ENCODE measurements at places on chromosomes 2 and 18.

DNA sequence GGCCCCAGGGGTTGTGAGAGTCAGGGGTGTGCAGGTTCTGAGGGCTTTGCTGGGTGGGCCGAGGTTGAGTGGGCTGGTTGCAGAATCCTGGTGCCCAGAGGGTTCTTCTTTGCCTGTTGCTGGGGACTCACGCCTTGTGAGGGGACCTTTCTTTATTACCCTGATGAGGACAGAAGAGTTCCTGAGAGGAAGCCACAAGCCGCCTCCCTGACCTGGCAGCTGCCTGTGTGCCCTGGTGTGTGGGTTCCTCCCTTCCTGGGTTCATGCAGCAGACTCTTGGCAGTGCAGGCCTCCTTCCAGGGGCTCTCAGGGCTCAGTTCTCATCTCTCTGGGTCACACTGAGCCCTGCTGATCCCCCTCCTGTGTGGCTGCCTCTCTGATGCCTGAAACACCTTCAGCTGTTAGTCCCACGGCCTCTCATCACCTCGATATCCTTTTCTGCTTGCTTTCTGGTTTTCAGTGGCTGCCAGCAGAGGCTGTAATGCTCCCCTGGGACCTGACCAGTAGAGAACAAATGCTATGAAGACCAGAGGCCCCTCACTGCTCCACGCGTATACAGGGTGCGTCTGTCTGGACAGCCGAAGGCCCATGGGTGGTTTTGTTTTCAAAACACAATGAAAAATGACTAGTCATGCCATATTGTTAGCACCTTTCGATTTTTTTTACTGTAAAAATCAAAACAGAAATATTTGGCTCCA, 191.3 kb downstream of the AGAP1 start:
- no peak for DNase-seq

DNA sequence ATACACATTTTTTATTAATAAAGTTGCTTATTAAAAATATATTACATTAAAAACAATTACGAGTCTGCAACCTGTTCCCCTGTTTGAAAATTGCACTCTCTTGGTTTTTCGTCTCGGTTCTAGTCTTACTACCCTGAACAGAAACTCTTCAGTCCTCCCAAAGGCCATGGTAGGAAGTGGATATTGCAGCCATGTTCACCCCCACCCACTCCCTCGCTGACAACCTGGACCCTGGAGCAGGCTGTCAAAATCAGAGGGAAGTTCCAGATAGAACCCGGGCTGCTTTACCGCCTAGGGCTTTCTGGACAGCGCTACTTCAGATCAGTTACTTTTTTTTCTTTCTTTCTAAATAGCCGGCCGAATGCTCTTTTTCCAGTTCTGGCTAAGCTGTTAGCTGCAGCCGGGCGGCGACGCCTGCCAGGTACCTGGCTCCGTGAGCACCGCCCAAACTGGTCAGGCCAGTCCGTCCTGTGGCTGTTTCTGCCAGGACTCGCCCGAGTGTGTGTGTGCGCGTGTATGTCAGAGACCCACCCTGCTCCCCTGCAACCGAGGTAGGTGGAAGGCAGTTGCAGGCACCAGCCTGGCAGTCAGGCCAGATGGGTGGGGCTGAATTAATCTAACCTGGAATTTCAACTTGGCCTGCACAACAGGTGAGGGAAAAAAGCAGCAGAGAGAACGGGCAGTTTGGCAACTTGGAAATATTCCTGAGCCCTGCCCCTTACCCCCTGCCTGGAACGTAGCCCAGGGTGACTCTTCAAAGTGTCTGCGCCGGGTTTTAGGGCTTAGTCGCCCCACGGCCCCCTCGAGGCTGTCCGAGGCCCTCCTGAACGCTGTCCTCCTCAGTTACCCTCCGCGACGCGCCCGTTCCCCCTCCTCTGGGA, 1.1 kb upstream of the TET3 start:
- no peak for DNase-seq

DNA sequence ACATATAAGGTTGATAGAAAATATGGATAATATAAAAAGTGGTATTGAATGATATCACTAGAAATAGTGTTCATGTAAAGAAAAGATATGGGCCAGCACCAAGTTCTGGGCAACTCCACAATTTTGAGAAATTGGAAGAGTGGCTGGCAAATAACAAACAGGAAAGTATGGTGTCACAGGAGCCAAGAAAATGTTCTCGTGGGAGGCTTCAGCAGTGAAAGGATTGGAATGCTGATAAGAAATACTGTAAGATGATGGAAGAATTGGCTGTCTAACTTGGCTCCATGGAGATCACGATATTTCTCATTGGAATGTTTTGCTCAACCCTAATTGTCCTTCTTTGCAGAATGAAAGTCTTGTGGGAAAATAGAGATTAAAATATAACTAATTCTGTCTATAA, 856.8 kb downstream of the DPP10 start:
- DNase-seq: no peak

- peak; percentile 72 for DNase-seq
Measured at GRCh38 chr2:36650031-36650829, 46.3 kb upstream of the VIT start.

GRCh38 chr2:30763151-30763660, 44.0 kb downstream of the CAPN13 start:
- no peak for DNase-seq

- peak; percentile 52 for DNase-seq
Measured at GRCh38 chr2:218168635-218169462, 2.1 kb upstream of the CXCR1 start.

DNA sequence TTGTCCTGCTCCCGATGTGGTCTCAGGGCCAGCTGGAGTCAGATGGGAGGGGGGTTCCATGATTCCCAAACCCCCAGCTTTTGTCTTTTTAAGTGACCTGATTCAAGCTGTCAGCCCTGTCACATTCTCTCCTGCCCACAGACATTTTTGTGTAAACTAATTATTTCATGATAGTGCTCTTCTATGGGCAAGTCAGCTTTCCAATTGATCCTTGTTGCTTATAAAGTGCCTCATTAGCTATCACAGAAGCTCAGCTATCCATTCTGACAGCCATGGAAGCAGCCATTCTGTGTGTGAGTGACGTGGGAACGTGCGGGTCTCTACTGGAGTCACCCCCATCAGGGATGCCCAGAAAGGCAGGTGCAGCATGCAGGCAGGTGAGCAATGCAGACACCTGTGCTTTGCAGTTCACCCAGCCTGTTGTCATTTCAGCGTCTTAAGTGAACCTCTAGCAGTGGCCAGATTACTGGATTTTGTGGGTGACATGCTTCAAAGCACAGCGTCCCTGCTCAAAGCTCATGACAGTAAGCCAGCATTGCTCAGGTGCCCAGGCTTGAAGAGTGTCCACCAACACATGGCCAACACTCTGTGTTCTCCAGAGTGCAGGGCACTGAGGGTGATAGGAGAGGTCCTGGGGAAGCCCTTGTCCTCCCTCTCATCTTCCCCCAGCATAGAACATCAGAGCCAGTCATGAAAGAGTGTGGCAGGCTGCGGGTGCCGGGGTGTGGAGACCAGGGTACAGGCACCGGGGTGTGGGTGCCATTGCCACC, 162.1 kb upstream of the SH3BP4 start:
- DNase-seq: no peak

- DNase-seq: no peak
Measured at GRCh38 chr2:107313316-107313715, 427.3 kb upstream of the ST6GAL2 start.

DNA sequence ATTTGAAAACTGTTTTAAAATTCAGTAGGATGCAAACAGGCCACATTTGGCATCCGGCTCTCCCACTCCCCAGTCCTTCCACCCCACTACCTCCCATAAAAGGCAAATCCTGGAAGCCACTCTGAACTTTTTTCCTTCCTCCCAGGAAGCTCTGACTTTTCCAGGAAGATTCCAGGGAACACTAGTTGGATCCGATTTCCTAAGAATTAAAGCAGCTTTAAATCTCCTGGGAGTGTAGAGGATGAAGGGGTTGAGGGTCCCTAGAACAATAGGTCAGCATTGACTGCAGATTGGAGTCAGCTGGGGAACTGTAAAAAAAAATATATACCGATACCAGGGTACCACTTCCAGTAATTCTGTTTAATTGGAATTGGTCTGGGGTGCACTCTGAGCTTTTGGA, 76.9 kb downstream of the CRIM1 start:
- no peak for DNase-seq

- DNase-seq: no peak
Measured at GRCh38 chr2:94993176-94994062, 32.1 kb upstream of the MAL start.

DNA sequence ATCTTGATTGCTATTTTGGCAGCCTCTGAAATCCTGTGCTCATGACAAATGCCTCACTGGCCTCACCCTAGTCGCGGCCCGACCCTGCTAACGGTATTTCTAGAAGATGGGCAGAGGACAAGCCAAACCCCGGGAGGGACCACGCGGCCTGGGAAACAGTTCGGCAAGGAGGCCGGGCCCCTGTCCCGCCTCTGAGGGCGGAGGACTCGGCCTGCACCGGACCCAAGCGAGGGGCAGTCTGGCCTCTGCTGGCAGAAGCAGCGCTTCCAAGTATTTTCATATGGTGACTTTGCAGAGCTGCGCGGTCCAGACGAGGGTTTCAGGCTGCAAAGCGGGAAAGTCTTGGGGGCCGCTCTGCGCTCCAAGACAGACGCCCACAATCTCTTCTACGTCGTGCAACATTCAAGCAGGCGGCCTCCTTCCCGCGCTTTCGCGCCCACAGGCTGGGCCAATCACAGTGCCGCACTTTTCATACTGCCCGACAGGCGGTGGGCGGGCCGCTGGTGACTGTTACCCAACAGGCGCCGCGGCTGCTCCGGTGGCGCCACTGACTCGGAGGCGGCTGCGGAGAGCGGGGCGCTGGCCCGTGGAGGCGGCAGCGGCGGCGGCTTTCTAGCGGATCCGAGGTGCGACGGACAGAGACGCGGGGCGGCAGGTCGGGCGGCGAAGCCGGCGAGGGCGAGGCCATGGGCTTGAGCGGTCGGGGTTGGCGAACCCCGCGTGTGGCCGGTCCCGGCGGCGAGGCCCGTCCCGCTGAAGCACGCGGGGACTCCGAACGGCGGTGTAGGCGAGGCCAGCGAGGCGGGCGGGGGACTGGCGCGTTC, at the start of gene RBM44:
TSS of gene RBM44 (plus strand) at position 544 of the 824 bp plus-strand sequence. CDS start 14,831 bp downstream, outside the sequence.
- no peak for DNase-seq

DNA sequence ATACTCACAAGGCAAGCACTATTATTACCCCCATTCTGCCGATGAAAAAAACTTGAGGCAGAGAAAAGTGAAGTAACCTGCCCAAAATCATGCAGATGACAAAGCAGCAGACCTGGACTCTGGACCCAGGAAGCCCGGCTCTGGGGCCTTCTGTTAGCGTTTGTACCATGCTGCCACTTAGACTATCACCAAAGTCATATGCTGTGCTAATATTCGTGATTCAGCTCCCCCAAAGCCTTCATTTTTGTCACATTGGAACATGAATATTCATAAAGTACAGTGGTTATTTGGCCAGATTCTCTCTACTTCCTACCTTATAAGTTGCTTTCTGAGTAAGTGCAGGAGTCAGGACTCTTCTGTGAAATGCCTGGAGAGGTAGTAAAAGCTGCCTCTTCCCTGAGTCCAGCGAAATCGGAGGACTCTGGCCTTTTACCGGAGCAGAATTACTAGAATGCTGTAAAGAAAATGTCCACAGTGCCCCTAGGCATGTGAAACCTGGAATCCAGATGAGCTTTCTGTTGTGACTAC, 86.7 kb downstream of the FTCDNL1 start:
- no peak for DNase-seq

DNA sequence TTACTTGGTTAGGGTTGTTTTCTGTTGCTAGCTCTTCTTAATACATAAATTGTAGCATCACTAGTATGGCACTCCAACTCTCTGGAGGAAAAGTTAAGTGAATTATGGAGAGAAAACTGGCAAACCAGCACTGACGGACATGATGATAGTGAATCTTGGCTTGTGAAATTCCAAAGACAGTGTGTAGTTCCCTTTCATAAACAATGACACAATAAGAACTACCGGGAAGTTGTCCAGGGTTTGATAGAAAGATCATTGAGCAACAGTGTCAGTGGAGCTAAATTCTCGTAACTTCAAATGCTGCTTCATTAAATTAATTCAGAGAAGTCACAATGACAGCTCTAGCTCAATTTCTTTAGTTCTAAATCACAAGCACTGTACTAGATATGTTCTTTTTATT, 66.5 kb downstream of the RIT2 start:
- DNase-seq: peak; percentile 46

DNA sequence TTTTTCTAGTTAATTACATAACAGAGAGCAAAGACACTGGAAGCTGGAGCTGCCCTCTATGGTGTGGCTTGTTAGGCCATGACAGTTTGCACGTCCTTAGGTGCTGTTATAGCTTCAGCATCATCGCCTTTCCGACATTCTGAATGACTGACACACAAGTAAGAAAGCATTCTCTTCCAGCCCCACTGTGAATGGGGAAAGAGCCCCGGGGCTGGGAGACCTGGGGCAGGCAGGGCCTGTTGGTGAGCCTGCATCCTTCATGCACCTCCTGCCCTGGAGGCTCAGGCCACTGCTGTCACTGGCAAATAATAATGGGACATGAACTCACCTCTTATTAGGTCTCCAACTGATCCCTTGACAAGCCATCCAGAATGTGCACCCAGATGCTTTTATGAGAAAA, 71.8 kb downstream of the VAPA start:
- DNase-seq: no peak

DNA sequence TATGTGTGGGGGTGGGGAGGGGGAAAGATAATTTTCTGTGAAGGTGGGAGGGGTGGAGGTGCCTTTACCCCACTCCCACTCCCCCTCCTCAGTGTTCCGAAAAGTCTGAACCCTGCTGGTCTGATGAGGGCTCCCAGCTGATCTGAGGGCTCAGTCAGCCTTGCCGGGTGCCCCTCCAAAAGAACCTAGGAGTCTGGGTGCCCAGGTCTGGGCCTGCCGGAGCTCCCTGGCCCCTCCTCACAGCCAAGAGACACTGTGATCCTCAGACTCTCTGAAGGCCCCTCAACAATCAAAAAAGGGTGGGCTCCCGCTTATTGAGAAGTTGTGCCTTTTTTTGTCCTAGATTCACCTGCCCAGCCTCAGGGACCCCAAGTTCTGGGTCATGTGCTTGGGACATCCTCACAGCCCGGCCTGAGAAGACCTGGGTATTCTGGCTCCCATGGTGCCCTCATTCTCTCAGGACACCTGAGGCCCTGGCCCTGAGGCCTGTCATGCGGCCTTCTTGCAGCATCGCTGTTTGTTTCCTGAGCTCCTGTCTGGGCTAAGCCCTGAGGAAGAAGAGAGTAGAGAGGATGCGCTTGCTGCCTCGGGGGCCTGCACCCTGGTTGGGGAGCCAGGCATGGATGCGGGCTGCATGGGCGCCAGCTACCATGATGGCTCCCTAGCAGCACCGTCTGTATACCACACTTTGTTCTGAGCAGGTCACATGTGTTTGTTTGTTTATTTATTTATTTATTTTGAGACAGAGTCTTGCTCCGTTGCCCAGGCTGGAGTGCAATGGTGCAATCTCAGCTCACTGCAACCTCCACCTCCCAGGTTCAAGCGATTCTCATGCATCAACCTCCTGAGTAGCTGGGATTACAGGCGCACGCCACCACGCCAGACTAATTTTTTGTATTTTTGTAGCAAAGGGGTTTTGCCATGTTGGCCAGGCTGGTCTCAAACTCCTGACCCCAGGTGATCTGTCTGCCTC, 44.0 kb downstream of the SDC1 start:
- DNase-seq: no peak

DNA sequence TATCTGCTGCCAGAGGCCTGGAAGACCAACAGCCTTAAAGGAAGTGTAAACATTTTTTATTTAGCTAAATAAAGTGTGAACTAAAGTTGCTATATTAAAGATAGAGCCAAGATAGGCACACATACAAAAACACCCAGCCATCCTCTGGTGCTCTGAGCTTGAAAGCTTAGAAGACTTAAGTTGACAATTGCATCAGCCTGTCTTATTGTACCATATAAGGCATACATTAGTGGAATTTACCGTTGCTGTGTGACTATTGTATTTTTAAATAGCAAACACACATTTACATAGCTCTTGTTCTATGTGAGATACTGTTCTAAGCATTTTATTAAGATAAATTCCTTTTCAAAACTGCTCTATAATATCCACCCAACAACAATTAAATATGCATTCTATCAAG, 736.6 kb upstream of the ZEB2 start:
- DNase-seq: peak; percentile 30
